ENCODE measurements at places on chromosomes 11 and 22.
A peak's percentile ranks its signal among the peaks of the same experiment; 100 is the strongest.

- DNase-seq, result peak; percentile 49
These were observed 17.2 kb downstream of the DLAT start for GRCh38 chr11:112042161-112042960.

DNA sequence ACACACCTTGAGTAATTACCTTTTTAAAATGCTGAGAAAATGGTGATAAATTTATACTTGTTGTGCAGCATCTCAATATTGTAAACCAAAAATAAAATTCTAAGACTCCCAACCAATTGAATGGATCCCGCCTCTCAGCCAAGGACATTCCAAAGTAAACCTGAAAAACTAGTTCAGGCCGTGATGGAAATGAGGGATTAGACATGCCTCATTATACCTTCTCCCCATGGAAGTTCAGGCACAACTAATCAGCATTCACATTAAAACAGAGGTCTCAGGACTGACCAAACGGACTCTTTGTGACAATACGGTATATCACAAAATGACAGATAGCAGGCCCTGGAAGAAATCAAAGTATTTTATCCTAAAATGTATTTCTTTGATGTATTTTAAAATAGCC, 907.4 kb upstream of the RAG2 start:
- no peak for DNase-seq

- no peak for DNase-seq
These were observed 34.5 kb downstream of the TNKS1BP1 start for GRCh38 chr11:57290288-57290687.

DNA sequence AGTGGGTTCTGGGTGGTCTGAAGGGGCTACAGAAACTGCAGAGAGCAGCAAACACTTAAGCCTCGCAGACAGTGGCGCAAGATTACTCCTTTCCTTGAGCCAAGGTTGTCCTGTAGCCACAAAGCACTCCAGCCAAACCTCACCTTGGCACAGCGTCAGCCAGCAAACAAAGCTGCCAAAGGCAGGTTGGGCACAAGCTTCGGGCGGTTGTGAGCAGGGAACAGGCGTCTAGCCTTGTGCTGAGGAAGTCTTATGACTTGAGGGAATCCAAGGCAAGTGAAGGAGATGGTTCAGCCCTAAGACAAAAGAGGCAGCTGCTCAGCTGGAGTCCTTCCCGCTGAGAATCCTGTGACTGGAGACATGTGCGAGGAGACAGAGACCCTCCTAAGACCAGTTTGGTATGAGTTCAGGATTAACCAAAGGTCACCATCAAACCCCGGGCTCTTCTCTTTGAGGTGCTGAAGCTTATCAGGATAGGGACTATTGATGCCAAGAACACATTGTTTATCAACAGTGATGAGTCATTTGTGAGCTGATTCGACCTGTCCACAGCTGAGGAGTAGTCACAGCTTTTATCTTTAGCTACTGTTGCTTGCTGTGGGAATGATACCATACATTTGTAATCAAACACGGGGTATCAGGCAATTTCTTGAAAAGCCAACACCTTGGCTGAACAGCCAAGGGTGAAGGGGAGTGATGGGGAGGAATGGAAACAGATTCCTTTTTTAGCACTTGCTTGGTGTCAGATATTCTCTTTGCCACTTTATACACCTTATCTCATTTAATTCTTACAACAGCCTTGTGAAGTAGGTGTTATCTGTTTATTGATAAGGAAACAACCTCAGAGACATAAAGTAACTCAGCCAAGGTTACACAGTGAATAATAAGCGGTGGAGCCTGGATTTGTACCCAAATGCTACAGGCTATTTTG, 4.6 kb downstream of the ADM start:
- DNase-seq, result peak; percentile 45

GRCh38 chr22:45612451-45612901, 59.2 kb upstream of the ATXN10 start:
- DNase-seq, result no peak

DNA sequence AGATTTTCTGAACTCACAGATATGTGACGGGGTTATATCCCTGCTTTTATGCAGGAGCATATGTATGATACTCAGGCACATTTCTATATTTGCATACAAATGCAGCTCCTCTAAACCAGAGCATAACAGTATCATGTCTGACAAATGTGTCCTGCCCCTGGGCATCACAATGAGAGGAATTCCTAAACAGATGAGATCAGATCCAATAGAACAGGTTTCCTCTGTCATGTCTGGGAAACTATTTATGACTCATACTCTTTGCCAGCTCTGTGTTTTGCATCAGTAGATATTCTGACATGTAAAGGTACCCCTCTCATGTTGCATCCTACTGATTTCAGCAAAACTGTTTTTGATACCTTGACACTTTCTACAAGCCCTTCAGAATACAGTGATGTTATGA, 29.4 kb downstream of the SYT9 start:
- no peak for DNase-seq

- no peak for DNase-seq
These were observed 938 bp downstream of the FXYD6 start for GRCh38 chr11:117875382-117876058.

DNA sequence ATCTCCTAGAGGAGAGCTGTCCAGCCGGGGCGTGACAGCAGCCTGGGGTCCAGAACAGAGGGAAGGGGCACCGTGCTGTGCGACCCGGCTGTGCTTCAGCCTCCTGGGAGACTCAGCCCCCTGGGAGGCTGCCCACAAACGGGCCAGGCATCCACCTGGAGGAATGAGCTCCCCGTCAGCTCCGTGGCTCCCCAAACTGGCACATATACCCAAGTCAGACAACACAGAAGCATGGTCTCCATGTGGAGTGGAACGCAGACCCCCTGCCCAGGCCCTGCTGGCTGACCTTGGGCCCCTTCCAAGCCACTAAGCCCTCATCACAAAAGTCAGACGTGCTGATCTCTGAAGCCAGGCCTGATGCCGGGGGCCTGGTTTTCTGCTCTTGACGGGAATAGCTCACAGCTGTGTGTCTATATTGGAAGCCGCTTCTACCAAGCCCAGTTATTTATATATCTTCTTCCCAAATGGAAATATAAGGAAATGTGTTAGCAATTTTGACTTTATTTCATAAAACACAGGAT, 91.7 kb downstream of the BRD1 start:
- no peak for DNase-seq

- no peak for DNase-seq
These were observed 73.1 kb downstream of the TMPRSS5 start for GRCh38 chr11:113632981-113633380.

DNA sequence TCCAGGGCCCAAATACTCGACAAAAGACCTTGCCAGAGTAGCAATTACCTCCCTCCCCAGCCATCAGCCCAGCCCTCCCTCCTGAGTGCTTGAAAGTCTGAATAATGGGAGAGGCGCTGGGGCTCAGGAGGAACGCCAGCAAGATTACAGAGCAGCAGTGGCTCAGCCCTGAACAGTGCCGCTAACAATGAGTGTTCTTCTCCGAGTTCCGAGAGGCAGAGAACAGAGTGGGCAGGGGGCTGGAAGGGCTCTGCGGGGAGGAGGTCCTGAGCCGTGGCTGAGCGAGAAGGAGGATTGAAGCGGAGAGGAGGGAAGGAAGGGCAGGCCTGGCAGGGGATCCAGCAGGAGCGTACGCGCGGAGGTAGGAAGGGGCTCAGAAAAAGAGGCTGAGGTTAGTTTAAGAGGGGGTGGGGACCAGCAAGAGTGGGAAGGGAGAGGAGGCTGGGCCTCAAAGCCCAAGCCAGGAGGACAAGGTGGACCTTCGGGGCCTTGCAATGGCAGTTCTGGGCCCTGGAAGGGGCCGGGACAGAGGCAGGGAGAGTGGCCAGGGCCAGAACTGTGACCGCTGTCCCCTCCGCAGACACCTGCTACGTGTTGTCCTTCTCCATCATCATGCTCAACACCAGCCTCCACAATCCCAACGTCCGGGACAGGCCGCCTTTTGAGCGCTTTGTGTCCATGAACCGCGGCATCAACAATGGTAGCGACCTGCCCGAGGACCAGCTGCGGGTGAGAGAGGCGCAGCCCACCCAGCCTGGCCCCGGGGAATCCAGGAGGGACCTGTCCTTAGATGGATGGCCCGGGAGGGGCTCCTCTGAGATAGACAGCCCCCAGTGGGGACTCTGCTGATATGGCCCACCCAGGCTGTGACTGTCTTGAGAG, 20.6 kb downstream of the CYTH4 start:
- no peak for DNase-seq

- peak; percentile 98 for DNase-seq
These were observed at the start of gene ATL3 for GRCh38 chr11:63671322-63672155. TSS of gene ATL3 (minus strand) at chr11:63671376. CDS start at chr11:63671335, 41 bp downstream.

DNA sequence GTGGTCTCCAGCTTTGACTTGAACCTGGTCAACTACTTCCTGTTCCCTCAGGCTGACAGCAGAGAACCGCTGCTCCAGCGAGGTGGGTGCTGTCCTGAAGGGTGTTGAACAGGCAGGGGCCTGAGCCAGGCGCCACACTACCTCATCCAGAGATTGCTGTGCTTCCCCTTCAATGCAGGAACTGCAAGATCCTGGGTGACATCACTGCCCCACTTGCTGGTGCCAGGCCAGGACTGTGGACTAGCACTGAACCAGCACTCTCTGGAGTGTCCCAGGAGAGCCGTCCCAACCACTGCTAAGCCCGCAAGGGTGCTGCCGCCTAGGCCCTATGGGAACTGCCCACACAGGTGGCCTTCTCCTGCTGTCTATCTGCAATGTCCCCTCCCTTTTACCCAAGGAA, 51.7 kb downstream of the GAB4 start:
- no peak for DNase-seq

DNA sequence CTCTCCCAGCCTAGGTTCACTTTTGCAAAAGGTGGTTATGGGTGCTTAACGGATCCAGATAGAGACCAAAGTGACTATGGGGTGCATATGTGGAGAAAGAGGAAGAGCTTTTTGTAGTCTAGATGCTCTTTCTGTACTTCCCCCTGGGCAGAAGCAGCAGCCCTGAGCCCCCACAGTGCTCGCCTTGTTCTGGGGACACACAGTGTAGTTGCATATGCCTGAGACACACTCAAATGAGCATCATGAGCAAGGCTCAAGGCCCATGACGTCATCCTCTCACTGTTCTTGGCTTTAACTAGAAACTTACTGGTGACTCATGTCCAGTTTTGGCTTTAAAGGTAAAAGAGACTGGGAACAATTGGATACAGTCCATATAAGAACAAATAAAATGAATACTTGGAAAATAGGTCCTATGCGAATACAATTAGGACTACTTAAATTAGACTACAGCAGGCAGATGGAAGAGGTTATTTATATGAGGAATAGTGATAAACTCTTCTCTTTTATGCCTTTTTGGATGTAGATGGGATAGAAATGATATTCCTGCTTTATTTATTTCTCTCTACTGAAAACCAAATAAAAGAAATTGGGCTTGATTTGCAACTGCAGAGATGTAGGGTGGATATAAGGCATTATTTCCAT, 20.1 kb upstream of the PEX26 start:
- no peak for DNase-seq

DNA sequence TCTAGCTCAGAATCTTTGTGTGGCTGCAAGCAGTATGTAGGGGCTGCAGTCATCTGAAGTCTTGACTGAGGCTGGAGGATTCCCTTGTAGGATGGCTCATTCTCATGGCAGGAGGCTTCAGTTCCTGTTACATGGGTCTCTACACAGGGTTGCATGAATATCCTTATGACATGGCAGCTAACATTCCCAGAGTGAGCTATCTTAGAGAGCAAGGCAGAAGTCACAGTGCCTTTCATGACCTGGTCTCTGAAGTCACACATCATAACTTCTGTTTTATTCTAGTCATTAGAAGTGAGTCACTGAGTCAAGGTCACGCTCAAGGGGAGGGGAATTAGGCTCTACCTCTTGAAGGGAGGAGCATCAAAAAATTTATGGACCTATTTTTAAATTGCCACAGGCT, 10.3 kb upstream of the SPON1 start:
- no peak for DNase-seq

DNA sequence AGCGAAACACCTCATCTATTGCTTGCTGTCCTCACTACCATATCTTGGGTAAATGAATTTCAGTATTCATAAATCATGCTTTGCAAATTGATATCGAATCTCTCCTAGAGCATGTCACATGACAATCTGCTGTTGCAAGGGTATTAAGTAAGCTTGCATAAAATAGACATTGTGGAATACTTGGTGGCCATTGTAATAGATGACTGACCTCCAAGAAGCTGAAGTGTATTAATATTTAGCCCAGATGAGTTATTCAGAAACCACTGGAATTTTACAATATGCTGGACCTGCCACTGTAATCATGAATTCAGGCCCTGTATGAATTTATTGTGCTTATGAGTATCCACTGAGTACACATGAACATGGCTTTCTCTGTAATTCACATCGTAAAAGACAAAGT, 289.7 kb upstream of the ARHGAP42 start:
- DNase-seq, result no peak

- no peak for DNase-seq
These were observed 31.1 kb upstream of the CD44 start for GRCh38 chr11:35107861-35108260.

GRCh38 chr11:27497911-27498310, 8.7 kb downstream of the LIN7C start:
- DNase-seq, result no peak

DNA sequence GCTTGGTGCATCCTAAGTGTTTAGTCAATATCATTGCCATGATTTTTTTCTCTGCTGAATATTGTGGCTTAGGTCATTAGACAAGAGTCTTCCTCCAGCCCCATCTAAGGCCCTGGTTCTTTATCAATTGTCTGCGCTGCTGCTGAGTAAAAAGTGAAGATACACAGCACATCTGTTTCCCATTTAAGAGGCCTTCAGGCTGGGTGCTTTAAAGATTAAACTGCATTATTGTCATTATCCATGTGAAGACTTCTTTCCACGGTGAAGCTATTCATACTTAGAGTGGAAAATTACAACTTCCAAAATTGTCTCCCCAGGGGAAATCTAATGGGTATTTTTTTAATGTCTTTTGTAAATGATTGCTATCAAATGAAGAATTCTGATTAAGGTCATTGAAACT, 719.8 kb upstream of the LRRC4C start:
- DNase-seq, result no peak

DNA sequence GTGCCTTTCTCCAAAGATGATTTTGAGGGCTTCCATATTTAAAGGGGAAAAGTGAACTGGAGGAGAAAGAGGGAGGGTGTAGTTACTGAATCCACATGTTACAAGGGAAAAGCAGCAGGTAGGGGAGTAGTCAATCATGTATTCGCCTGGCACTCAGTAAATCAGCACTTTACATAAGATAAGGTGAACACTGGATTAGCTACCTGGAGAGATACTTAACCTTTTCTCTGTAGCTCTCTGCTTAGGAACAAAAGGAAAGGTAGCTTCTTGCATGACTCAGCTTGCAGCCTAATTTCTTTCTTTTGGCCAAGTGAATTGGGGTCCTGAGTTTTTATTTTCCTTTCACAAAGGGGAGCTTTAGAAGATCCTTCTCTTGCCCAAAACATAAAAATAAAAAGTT, 43.3 kb upstream of the PHF21B start:
- DNase-seq, result no peak

- DNase-seq, result peak; percentile 82
These were observed 922 bp upstream of the CSNK1E start for GRCh38 chr22:38317995-38318715.

DNA sequence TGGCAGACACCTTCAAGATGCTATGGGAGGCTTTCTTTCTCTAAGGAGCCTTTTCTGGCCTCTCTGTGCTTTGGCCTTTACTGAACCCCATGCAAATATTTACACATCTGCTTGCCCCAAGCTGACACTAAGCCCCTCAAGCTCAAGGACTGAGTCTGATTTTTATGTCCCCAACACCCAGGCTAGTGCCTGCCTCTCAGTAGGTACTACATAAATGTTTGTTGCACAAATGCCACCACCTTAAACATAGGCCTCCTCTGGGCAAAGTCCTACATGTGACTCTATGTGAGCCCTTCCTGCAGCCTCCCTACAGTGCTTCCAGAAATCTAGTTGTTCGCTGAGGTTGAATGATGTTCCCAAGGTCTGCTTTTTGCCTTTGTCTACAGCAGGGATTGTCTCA, 187.6 kb downstream of the DBX1 start:
- no peak for DNase-seq

- DNase-seq, result no peak
These were observed 36.7 kb downstream of the NCAM1 start for GRCh38 chr11:112997857-112998466.

Data from hematopoietic multipotent progenitor cell treated with erythropoietin and hydrocortisone succinate and interleukin-3 and kit ligand, for 6 days (in vitro differentiated cells).